ENCODE measurements at places on chromosomes 16 and 17.

DNA sequence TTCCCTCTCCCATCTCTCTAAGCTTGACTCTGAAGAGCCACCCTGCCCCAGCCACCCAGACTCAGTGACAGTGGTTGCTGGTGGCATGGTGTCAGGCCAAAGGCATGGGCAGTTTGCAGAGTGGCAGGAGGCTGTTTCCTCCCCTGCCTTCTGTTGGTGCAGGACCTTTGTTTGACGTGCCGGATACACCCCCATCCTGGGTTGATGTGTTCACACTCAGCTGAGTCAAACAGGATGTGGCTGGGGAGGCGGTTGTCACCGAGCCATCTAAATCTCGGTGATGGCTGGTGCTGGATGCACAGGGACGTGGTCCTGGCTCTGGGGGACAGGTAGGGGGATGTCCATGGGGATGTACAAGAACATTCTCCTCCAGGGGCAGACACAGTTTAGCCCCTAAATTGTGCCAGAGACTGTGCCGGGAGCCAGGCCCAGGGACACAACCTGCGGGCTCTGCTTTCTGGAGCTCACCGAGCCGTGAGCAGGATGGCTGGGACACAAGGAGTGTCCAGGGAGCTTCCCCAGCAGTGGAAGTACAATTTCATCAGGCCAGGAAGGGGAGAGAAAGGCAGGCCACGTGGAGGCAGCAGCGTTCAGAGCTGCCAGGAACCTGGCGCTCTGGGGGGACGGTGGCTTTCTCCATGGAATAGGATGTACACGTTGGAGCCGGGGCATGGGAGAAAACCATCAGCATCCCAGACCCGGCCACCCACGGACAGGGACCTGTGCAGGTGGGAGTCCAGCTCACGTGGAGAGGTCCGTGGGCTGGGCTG, 264.2 kb downstream of the SEC14L1 start:
- peak; percentile 88 for DNase-seq

DNA sequence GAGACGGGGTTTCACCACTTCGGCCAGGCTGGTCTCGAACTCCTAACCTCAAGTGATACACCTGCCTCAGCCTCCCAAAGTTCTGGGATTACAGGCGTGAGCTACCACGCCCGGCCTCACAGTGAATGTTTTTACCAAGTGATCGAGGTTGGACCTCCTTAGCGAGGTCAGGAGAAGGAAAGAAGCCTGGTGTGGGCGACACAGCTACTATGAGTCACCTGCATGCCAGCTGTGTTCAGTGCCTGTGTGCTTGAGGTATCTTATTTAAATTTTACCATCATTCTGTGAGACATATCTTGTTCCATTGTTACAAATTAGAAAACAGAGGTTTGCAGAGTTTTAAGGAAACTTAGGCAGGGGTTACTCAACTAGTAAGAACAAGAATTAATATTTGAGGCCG, 174.8 kb upstream of the DYNLRB2 start:
- DNase-seq, result no peak

- no peak for DNase-seq
Measured at GRCh38 chr17:41751288-41751687, 16.8 kb upstream of the HAP1 start.

DNA sequence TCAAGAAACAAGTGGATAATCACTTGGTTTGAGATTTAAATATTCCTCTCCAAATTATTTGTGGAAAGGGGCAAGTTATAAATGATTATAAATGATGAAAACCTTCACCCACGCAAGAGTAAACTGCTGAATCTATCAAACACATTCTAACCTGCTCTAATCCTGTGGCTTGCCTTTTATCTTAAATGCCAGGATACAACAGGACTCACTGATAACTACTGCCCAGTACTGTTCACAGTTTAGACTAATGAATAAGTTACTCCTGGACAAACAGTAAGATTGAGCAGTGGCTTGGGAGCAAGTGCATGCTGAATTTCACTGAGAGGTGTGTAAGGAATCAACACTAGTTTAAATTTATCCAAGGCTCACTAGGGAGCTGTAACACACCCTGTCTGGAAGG, 31.1 kb downstream of the IGF2BP1 start:
- DNase-seq, result no peak

- DNase-seq, result no peak
Measured at GRCh38 chr17:31486351-31487062, 95.0 kb downstream of the RAB11FIP4 start.

GRCh38 chr17:79646721-79647455, 36.0 kb upstream of the RBFOX3 start:
- no peak for DNase-seq

GRCh38 chr17:67571478-67571877, 146.3 kb upstream of the NOL11 start:
- no peak for DNase-seq

- no peak for DNase-seq
Measured at GRCh38 chr16:27127308-27127707, 60.6 kb downstream of the C16orf82 start.

DNA sequence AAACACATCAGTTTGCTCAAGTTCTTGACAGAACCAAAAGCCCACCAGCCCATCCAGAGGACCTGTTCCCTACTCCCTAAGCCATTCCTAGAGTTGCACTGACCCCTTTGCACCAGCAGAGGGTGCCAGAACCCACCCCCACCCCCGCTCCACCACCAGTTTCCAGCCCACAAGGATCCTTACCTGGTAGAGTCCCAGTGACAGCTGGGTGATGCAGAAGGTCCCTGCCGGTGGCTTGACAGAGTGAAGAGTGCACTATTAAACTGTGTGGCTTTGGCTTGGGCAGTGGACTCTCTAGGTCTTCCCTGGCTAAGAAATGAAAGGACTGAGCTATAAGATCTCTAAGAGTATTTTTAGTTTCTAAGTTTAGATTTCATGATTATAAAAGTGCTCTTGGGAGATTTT, 73.3 kb upstream of the MTMR4 start:
- DNase-seq, result peak; percentile 70

DNA sequence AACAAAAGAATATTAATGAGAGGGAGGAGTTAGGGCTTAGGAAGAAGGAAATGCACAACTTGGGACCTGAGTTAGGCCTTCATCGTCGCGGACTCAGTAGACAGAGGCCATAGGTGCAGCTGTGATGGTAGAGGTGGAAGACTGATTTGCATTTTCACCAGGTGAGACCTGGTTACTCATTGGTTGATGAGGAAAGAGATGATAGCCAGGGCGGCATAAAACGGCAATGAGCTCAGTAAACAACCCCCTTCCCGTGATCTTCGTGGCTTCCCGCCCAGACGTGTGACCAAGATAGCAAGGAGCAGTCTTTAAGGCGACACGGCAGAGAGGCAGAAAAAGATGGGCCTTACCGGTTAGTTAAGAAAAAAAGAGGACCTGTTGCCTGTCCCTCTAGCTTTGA, at the start of gene TMC5:
TMC5 (plus strand) TSS at position 244 of the 400 bp plus-strand sequence. CDS start 22,156 bp downstream, outside the sequence.
- DNase-seq, result no peak

DNA sequence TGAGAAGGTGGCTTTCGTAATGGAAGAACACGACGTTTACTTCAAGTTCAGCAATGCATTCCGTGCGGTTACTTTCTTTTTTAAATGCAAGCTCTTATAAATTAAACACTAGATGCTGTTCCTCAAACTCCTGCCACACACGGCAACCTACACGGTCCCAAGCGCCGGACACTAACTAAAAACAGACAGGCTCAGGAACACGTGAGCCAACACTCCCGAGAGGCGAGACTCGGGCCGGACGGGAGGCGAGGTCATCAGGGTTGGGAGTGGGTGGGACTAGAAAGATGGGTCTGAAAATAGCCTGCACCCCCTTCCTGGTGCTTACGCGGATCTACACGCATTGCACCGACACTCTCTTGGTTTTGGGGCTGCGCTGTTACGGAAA, 6.4 kb downstream of the CLCN7 start:
- no peak for DNase-seq

- DNase-seq, result no peak
Measured at GRCh38 chr17:75295201-75296158, 6.2 kb upstream of the SLC25A19 start.

DNA sequence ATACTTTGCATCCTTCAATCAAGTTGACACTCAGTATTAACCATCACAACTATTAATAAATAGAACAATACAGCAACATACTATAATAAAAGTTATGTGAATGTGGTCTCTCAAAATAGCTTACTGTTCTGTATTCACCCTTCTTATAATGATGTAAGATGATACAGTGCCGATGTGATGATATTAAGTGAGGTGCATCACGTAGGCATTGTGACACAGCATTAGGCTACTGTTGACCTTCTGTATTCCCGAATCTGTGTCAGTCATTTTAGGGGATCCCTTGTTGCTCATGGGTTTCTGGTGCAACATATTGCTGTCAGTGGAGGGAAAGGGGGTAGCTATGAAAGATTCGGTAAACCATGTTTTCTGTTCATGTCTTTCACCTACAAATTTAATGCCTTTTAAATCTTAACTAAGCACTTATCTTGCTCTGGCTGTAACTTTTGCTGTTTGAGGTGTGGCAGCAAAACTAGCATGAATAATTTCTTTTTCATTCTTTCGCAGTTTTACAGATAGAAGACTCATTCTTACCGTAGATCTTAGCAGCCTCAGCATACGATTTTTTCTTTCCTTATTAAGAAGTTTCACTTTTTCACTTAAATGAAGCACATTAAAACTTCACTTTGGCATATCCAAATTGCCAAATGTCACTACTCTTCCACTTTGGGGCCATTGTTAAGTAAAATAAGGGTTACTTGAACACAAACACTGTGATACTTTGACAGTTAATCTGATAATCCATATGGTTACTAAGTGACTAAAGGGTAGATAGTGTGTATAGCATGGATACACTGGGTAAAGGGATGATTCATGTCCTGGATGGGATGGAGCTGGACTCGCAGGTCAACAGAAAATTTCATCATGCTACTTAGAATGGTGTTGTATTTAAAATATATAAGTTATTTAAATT, 29.6 kb downstream of the NFAT5 start:
- no peak for DNase-seq

GRCh38 chr16:29023279-29024277, 38.7 kb downstream of the LAT start:
- no peak for DNase-seq

All from activated CD4-positive, alpha-beta T cell treated with anti-CD3 and anti-CD28 coated beads, Interleukin-2, amount 50 U/mL, for 48 hours (primary cell).